ENCODE measurements at places on chromosomes 1 and 21.

DNA sequence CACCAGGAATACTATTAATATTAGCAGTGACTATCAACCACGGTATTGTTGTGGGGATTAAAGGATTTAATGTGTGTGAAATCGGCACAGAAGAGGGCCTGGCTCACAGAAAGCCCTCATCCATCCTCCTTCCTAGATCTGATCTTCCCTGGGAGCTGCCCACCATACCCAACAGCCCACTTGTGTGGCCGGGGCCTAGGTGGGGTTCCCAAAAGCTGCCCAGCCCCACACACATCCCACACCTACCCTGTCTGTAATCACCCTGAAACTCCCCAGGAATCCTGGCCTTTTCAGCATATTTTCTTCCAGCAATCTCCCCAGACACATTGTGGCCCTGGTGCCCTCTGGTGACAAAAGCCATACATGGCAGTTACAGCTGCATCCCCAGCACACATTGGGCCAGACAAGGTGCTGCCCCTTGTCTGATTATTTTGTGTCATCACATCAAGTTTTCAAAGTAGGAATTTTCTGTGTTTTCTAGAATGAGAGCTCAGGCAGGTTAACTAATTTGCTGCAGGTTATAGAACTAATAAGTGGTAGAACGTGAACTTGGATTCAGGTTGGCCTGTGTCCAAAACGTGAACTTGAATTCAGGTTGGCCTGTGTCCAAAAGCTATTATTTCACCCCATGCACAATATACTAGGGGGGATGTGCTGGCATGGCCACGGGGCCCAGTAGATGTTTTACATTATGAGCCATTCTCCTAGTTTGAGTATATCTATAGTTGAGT lies 5.3 kb upstream of the SLC6A9 start:
- peak; percentile 62 for DNase-seq

GRCh38 chr1:157697781-157698569 lies 2.6 kb downstream of the FCRL3 start:
- DNase-seq, result no peak

- DNase-seq, result peak; percentile 47
Measured at GRCh38 chr1:243421784-243422183, 165.9 kb downstream of the SDCCAG8 start.

- DNase-seq, result peak; percentile 69
Measured at GRCh38 chr1:207077470-207078377, 10.9 kb upstream of the C4BPB start.

- no peak for DNase-seq
Measured at GRCh38 chr1:230708631-230709580, 5.0 kb downstream of the AGT start.

- no peak for DNase-seq
Measured at GRCh38 chr1:66511118-66511517, 22.8 kb upstream of the SGIP1 start.

DNA sequence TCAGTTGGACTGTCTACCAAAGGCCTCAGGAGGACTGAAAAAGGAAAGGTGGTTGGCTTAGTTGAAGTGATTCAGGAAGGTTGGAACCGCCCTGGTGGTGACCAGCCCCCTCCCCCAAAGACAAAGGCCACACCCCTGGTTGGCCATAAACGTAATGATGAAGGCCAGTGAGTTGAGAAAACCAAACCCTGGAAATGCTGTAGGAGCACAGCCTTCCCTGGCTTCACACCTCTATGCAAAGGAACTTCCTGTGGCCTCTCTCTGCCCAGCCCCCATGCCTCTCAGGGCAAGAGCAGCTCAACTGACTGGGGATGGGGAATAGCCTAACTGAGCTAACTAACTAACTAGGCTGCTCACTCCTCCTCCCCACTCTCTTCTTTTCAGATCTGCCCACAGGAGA lies 90.4 kb downstream of the NPHP4 start:
- DNase-seq, result no peak

Data from CD4-positive, alpha-beta memory T cell (primary cell).